ENCODE measurements at places on chromosomes 13 and 19. TPM values are rescaled to one million over a fixed set of nuclear protein-coding genes. Genes with fewer than 3 reads are reported as not detected.

CAPN12 gene
- total RNA-seq, result not detected

COQ8B gene
- 58.0 TPM for total RNA-seq

DNA sequence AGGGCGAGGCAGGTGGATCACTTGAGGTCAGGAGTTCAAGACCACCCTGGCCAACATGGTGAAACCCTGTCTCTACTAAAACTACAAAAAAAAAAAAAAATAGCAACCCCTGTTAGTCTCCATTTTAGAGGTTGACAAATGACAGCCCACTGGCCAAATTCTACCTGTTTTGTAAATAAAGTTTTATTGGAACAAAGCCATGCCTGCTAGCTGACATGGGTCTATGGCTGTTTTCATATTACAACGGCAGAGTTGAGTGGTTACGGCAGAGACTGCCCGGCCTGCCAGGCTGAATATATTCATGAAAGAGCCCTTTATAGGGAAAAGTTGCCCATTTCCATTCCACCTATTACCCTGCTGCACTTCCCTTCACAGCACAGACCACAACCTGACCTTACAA, 103.3 kb downstream of the ZNF557 start:
- H3K4me3 ChIP-seq, result no peak overlapping the region
- 0 out of 2 replicates have a peak, but pooled peaks cover 4% of the 10 kb centered on the region for H3K27me3 ChIP-seq
- DNase-seq, result no peak
- H3K27ac ChIP-seq, result no peak overlapping the region
- no peaks in the 10 kb centered on the region for H3K4me1 ChIP-seq

DNA sequence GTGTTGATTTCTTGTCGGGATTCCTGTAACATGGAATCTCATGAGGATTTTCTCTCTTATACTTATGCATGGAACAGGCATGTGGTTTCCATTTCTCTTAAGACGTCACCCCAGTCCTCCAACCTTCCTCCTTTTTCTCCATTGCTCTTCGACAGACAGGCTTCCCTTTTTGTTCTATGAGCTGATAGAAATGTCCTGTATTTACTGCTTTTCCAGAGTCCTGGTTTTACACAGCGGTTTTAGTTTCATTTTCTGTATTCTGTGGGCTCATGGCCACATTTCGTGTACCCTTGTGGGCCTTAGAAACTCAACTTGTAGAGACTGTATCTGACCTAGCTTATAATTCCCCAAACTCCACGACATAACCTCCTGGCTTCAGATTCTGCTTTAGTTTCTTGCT, 113.1 kb downstream of the PAN3 start:
- no peak for DNase-seq
- H3K27ac ChIP-seq, result no peak overlapping the region
- H3K36me3 ChIP-seq, result peaks cover 5% of the 10 kb centered on the region
- no peaks in the 10 kb centered on the region for H3K27me3 ChIP-seq
- no peak overlapping the region for H3K4me3 ChIP-seq

- H3K27ac ChIP-seq, result no peak overlapping the region
- H3K4me1 ChIP-seq, result peaks cover 8% of the 10 kb centered on the region
- H3K4me3 ChIP-seq, result no peak overlapping the region
- no peaks in the 10 kb centered on the region for H3K27me3 ChIP-seq
- H3K36me3 ChIP-seq, result no peaks in the 10 kb centered on the region
Measured at GRCh38 chr13:48291730-48292129, 11.8 kb upstream of the RB1 start.

DNA sequence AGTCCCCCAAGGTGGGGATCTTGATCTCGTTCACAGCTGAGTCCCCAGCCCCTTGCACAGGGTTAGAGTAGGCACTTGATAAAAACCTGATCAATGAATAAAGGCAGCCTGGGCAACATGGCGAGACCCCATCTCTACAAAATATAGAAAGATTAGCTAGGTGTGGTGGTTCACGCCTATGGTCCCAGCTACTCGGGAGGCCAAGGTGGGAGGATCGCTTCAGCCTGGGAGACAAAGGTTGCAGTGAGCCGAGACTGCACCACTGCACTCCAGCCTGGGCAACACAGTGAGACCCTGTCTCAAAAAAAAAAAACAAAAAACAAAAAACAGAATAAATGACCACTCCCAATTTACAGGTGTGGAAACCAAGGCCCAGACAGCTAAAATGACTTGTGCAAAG, 4.8 kb downstream of the YIF1B start:
- H3K36me3 ChIP-seq, result no peaks in the 10 kb centered on the region
- H3K27me3 ChIP-seq, result no peaks in the 10 kb centered on the region
- H3K4me3 ChIP-seq, result no peak overlapping the region

Measured in Karpas-422 (cell line).